ENCODE measurements at places on chromosomes 3 and 15.

DNA sequence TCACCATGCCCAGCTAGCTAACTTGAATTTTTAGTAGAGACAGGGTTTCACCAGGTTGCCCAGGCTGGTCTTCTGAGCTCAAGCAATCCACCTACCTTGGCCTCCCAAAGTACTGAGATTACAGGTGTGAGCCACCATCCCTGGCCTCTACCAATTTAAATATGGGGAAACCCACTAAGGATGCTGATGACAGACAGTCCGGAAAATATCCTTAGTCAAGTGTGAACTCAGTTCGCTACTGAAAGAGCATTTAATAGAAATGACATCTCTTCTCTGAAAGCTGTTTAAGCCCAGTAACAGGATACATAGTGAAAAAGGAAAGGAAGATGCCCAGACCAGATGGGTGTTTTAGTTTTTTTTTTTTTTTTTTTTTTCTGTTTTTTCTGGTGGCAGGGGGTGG lies 7.7 kb upstream of the GRAMD2A start:
- DNase-seq, result no peak

GRCh38 chr15:41286665-41287333 lies 45.6 kb downstream of the OIP5 start:
- DNase-seq, result no peak

GRCh38 chr3:134199240-134199639 lies 51.4 kb downstream of the RYK start:
- DNase-seq, result no peak

- no peak for DNase-seq
Measured at GRCh38 chr15:49769225-49769624, 148.4 kb downstream of the DTWD1 start.

- DNase-seq, result no peak
Measured at GRCh38 chr15:39781967-39782302, 706 bp downstream of the FSIP1 start.

DNA sequence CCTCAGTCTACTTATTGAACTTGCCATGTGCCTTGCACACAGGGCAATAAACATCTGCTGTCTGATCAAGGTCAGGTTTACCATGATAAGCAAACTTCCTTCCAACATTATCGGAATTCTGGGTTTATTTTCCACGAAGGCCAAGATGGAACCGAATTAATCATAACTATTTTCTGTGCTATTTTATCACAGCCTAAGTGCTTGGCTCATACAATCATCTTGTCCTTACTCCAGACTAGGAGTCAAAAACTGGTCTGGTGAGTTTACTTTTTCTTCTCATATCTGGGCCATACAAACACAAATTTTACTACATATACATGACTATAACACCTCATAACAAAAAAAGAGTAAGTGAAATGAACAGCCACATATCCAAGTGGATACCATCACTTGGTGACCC lies 2.3 kb downstream of the FBN1 start:
- no peak for DNase-seq

- no peak for DNase-seq
Measured at GRCh38 chr3:142778541-142778940, 54.7 kb downstream of the TRPC1 start.

- no peak for DNase-seq
Measured at GRCh38 chr15:81073801-81074200, 60.3 kb upstream of the CFAP161 start.

- no peak for DNase-seq
Measured at GRCh38 chr3:28836199-28836598, 444.7 kb upstream of the RBMS3 start.

GRCh38 chr3:147246906-147247305 lies 159.4 kb downstream of the ZIC4 start:
- DNase-seq, result no peak

- no peak for DNase-seq
Measured at GRCh38 chr15:66884661-66885237, 180.7 kb upstream of the SMAD3 start.

DNA sequence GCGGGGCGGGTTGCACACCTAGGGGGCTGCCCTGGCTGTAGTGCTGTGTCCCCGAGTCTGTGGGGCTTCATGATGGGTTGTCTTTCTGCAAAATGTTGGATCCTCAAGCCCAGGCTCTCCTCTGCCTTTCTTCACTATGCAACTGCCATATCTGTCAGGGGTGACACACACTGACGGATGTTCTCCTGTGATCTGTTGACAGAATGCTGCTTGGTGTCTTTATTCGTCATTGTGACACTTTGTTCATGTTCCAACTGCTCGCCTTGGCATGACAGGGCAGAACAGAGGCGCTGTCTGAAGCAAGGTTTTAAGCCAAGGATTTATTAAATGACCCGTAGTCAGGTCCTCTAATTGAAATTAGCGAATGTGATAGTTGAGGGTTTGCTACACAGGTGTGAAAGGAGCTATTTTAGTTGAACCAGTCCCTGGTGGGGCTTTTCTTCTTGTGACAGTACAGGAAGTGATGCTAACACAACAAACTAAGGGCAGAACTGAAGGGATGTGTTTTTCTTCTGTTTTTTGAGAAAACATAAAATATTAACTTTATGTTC lies 173.4 kb downstream of the MCTP2 start:
- DNase-seq, result no peak

GRCh38 chr3:14929310-14930074 lies 17.9 kb upstream of the NR2C2 start:
- DNase-seq, result no peak

GRCh38 chr3:4573153-4573552 lies 80.0 kb downstream of the ITPR1 start:
- DNase-seq, result no peak

DNA sequence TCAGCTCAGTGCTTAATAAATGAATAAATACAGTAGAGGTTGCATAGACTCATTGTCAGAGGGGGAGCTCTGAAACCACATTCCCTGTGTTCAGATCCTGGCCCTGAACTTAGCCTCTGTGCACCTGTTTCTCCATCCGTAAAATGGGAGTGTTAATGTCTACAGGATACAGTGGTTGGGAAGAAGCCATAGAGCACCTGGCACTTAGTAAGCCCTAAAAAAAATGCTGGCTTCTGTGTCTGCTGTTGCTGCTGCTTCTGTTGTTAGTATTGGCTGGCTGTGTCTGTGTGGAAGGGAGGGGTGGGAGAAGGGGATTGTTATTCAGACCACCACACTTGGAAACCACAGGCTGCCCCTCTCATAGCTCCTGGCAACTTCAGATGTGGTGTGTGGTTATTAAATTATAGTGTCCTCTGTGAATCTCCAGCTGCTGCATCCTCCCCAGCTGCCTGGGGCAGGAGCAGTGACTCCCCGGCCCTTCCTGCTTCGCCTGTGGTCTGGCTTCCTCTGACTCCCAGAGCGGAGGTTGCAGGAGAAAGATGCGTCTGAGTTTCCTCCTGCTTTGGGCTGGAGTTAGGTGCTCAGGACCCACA lies 31.0 kb downstream of the FGD5 start:
- no peak for DNase-seq

DNA sequence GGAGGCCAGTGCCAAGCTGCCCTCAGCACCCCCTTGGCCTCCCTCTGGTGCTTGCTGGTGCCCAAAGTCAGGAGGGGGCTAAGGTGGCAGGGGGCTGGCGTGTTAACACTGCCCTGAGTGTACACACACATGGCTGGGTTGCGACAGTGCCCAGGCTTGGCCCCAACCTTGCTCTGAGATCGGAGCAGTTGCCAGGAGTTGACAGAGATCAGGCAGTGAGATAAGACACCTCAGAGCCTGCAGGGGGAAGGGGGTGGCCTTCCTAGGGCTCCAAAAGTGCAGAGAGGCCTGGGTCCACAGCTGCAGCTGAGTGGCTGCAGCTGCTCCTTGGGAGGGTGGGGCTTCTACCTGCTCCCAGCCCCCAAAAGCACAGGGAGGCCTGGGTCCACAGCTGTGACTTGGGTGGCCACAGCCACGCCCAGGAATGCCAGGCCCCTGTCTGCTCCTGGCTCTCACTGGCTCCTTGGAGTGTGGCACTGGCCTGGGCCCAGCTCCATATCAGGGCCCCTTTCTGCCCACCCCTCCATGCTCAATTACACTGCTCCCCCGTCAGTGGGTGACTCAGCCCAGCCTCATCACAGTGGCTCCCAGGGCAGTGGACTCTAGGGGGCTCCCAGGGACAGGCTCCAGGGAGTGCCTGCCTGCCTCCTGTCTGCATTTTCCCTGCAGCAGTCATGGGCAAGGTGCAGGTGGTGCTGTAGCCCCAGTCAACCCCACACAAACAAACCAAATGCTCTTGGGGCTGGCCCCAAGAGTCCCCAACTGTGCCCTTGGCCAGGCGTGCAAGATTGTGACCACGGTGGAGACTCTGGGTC lies 56.4 kb upstream of the C15orf39 start:
- no peak for DNase-seq

- DNase-seq, result no peak
Measured at GRCh38 chr3:20091331-20092047, 51.2 kb downstream of the KAT2B start.

GRCh38 chr3:62201438-62202035 lies 171.8 kb downstream of the FEZF2 start:
- DNase-seq, result no peak

DNA sequence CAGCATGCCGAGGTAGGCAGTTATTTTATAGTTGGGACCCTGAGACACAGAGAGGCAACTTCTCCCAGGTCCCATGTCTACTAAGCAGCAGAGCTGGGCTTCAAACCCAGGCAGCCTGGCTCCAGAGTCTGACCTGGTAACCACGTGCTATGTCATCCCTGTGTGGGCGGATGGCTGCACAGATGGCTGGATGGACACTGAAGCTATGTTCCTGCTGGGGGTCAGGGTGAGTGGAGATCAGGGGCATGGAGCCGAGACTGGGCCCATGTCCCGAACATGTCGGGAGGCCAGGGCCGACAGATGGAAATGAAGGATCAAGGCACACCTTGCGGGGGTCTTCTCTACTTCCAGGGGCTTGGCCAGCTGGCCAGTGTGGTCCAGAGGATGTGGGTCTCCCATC lies 9.3 kb upstream of the FBLN2 start:
- peak; percentile 58 for DNase-seq

GRCh38 chr15:91294795-91295194 lies 194.7 kb downstream of the SV2B start:
- no peak for DNase-seq

DNA sequence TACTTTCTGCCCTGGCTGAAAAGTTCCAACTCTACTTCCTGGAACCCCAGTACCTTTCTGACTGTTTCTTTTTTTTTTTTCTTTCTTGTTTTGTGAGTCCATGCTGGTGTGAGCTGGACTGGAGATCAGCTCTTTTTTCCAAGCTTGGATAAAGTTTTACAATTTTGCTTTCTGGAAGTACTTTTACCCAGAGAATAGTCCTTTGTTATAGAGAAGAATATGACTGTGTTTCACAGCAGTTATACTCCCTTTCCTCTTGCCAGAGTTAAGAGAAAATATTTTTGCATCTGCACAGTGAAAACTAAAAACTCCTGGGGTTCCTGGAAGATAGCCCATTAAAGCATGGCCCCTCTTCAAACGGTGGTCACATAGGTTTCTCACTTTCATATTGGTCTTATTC lies 1100.6 kb downstream of the OTOL1 start:
- DNase-seq, result no peak

DNA sequence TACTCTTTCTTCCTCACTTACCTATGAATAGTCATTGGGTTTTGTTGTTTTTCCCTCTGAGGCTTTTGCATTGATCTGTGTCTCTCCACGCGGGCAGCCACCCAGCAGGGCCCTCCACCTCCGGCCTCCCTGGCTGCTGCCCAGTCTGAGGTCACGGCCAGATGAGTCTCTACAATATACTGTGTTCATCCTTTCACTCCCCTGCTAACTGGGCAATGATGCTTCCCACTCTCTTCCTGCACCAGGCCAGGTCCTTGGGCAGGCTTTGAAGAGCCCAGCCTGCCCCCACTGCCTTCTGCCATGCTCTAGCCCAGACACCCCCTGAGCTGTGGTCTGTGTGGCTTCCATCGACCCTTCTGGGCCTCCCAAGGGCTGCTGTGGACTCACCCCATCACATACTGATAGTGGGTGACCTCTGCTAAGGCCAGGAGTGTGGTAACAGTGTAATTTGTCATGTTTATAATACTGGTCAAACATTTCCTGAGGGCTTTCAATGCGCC lies 18.0 kb downstream of the PDIA5 start:
- no peak for DNase-seq

DNA sequence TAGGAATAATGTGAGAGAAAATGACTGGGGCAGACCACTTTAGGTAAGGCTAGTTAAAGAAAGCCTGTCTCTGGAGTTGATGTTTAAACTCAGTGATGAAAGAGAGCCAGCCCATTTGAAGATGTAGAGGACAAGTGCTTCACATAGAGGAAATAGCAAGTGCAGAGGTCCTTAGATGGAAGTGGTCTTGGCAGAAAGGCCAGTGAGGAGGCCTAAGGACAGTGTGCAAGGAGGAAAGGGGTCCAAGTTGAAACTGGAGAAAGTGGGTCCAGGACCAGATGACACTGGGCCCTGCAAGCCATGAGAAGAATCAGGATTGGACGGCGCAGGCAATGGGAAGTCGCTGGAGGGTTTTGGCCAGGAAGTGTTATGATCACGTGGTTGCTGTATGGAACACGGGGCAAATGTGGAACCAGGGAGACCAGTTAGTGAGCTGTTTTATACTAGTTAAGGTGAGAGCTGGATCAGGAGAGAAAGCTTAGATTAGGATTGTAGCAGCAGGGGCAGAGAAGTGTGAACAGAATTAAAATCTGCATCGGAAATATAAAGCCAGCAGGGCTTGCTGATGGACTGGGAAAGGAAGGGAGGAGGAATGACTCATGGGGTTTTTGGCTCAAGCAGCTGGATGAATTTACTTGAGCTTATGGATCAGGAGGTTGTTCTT lies 48.0 kb upstream of the SCAANT1 start:
- peak; percentile 5 for DNase-seq

- DNase-seq, result no peak
Measured at GRCh38 chr15:22960556-22960955, 19.6 kb downstream of the CYFIP1 start.

DNA sequence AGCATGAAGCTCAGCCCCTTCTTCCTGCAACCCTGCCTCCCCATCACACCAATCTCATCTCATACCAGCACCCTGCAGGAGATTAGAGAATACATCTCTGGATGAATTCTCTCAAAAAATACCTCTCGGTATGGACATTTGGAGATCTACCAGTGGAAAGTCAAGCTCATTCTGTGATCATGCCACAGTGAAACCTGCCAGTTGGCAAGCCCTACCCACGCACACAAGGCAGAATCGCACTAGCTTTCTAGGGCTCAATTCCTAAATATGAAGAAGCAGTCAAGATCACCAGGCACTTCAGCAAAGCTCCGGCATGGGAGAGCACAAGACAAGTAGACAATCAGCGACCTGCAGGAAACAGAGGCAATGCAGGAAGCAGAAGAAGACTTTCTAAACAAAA lies 221.2 kb downstream of the NTRK3 start:
- peak; percentile 65 for DNase-seq

DNA sequence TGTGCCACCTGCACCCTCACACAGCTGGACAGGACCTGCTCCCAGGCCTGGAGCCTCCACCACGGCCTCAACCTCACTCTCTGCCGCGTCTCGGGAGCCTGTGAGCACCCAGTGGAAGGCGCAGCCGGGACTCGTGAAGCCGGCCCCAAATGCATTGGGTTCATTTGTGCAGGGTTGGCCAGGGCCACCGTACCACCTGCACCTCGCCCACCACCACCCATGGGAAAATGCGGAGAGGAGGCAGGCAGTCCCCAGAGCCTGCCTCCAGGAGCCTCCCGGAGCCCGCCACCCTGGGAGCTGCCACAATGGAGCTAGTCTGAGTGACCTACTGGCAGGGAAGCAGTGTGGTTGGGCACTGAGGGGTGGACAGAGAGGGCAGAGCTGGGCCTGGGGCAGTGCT lies 62.5 kb upstream of the HRH1 start:
- no peak for DNase-seq
